Lower lobe of right lung (tissue), 2 donors: ENCODE measurements at places on chromosomes 1 and 21. TPM values are rescaled to one million over a fixed set of nuclear protein-coding genes. Genes with fewer than 3 reads are reported as not detected.

- H3K27ac ChIP-seq, result no peak overlapping the region
- H3K4me1 ChIP-seq, result no peaks in the 10 kb centered on the region
- H3K36me3 ChIP-seq, result no peaks in the 10 kb centered on the region
- H3K4me3 ChIP-seq, result no peak overlapping the region
These were observed 182.0 kb downstream of the PLPP3 start for GRCh38 chr1:56397409-56397808.

DNA sequence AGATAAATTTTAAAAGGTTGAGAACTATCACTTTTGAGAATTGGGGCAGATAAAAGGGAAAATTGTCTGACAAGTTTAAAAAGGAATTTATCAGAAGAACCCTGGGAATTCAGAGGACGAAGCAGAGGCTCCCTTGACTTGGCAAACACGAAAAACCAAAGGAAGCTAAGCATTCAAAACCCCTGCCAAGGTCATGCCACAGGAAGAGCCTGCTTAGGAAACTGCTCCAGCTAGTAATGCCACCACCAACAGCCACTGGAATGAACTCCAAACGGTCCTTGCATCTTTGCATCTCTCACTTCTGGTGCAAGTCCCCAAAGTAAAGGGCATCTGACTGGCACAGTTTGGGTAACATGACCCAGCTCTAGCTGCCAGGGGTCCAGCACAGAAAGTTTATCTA is 7.2 kb downstream of the GPBP1L1 start:
- peaks cover 94% of the 10 kb centered on the region for H3K4me1 ChIP-seq
- H3K27me3 ChIP-seq, result no peaks in the 10 kb centered on the region
- no peak overlapping the region for H3K4me3 ChIP-seq
- no peak for DNase-seq
- H3K27ac ChIP-seq, result no peak overlapping the region

DNA sequence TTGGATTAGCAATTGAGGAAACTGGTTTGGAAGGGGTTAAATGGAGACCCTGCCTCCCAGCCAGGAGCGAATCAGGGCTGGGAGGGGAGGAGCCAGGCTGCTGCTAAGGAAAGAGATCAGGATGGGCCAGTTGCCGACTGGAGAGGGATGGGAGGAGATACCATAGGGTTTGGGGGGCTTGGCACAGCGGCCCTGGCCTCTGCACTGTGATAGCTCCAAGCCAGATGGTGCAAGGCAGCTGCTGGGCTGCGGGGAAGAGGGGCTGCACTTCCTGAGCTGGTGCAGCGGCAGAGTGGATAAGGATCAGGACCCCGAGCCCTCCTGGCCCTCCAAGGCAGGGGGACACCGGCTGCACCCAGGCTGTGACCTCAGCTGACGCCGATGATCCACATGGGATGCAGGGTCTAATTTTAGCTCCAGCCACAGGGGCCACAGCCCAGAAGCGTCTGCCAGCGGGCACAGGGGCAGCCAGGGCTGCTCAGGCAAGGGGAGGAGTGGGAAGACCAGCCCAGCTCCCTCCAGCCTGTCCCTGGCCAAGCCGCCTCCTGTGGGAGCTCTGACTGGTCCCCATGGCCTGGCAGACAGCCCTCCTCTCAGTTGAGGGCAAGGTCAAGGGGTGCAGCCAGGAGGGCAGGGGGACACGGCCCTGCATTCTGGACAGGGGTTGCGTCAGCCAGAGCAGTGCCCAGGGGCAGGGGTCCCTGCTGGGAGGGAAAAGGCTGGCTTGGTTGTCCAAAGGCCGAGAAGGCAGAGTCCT is at the start of gene EXTL1:
TSS of gene EXTL1 (plus strand) at position 129 of the 757 bp plus-strand sequence. CDS start 872 bp downstream, outside the sequence.
- peaks cover 7% of the 10 kb centered on the region for H3K4me1 ChIP-seq
- H3K27me3 ChIP-seq, result no peaks in the 10 kb centered on the region
- DNase-seq, result no peak
- peak within 1 kb of the TSS; percentile 18 for H3K27ac ChIP-seq
- peak within 1 kb of the TSS; percentile 34 for H3K4me3 ChIP-seq

GRCh38 chr1:183180634-183181056 is 5.4 kb upstream of the LAMC2 start:
- H3K27ac ChIP-seq, result peak overlapping the region; percentile 5
- no peaks in the 10 kb centered on the region for H3K36me3 ChIP-seq
- no peaks in the 10 kb centered on the region for H3K27me3 ChIP-seq
- DNase-seq, result no peak
- H3K4me3 ChIP-seq, result no peak overlapping the region

DNA sequence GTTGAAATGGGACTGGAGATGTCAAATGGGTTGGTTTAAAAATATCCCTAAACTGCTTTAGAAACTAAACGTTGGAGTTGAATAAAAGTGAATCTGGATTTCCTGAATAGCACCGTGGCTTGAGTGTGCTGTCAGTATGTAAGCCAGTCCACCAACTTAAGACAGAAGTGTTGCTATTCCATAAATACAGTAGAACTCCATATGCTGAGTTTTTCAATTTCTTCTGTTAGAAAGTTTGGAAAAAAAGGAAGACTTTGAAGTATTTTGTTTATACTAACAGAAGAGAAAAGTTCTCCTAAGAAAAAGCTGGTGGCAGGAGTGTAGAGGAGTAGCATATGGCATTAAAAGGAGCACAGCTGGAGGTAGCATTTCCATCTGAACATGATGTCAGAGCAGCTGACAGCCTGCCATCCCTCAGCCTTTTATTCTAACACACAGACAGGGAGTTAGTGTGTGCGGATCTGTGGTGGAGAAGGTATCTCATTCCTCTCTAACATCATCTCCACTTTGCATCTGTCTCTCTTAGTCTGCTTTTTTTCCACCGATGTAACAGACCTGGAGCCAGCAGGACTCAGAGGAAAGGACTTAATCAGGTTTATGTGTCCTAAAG is at the start of gene ZBTB18:
TSS of gene ZBTB18 (plus strand) at position 449 of the 610 bp plus-strand sequence. CDS start at position 598, 149 bp downstream.
- H3K27ac ChIP-seq, result peak within 1 kb of the TSS; percentile 79
- peak within 1 kb of the TSS; percentile 75 for H3K4me3 ChIP-seq
- peaks cover 21% of the 10 kb centered on the region for H3K36me3 ChIP-seq
- no peaks in the 10 kb centered on the region for H3K27me3 ChIP-seq
- H3K4me1 ChIP-seq, result peaks cover 30% of the 10 kb centered on the region
- no peak for DNase-seq

- no peak for DNase-seq
- H3K4me3 ChIP-seq, result no peak overlapping the region
- H3K27me3 ChIP-seq, result no peaks in the 10 kb centered on the region
- no peaks in the 10 kb centered on the region for H3K36me3 ChIP-seq
- H3K27ac ChIP-seq, result no peak overlapping the region
These were observed 24.9 kb downstream of the PCAT6 start for GRCh38 chr1:202835548-202836072.

DNA sequence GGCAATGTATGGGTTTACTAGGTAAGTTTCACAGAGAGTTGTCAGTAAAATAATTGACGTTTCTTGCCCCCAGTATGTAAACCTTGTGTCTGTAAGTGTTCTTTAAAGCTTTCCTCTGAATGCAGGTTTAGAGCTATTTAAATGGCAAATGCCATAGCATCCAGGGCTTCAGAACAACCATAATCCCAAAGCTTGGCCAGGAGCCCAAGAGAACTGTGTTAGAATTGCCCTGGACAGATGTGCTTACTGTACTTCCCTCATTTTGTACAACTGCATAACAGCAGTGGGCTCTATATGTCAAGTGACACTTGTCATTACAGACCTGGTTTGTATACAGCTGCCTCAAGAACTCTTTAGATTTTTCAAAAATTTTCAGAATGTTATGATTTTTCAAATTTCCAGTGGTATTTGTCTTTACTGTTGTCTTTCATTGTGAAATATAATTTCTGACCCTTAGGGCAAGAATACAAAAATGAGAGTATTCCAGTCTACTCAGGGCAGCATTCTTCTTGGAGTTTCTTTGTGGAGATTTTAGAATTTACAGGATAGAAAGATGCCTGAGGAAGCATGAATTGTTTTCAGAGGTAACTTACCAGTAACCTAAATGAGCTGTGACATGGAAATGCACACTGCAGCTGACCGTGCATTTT is 136.9 kb upstream of the L1TD1 start:
- no peak overlapping the region for H3K4me3 ChIP-seq
- H3K36me3 ChIP-seq, result no peaks in the 10 kb centered on the region
- no peaks in the 10 kb centered on the region for H3K27me3 ChIP-seq
- no peak for DNase-seq
- no peaks in the 10 kb centered on the region for H3K4me1 ChIP-seq
- no peak overlapping the region for H3K27ac ChIP-seq

GRCh38 chr1:25587290-25587689 is 29.3 kb upstream of the MAN1C1 start:
- DNase-seq, result no peak
- H3K4me3 ChIP-seq, result no peak overlapping the region
- H3K27ac ChIP-seq, result no peak overlapping the region
- peaks cover 31% of the 10 kb centered on the region for H3K4me1 ChIP-seq

GRCh38 chr1:154420961-154421924 is 16.1 kb downstream of the IL6R start:
- peak; percentile 44 for DNase-seq
- H3K27ac ChIP-seq, result peak overlapping the region; percentile 87
- no peak overlapping the region for H3K4me3 ChIP-seq
- peaks cover 82% of the 10 kb centered on the region for H3K4me1 ChIP-seq

DNA sequence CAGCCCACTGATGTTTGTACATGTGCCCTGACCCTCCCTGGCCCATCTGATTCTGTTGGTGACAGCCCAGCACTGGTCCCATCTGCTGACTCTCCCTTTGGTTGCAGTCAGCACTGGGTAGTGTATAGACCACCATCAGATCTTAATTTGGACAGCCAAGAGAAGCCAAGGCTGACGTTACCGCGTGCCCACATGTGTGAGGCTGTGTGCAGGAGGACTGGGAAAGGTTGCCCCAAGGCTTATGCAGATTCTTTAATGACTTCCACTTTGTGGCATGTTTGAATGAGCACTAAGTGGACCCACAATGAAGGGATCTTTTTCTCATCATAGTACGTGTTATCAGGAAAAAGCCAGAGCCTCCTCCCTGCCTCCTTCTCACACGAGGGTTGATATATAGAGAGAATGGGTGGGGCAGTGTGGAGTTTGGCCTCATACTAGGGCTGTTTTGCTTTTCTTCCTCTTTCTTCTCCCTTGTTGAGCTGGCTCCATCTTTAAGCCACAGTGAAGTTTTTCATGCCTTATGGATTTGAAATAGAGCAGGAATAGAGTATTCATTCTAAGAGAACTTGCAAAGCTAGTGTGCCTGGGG is 93.5 kb downstream of the NAV1 start:
- no peak overlapping the region for H3K4me3 ChIP-seq
- H3K27ac ChIP-seq, result no peak overlapping the region
- no peaks in the 10 kb centered on the region for H3K36me3 ChIP-seq
- H3K4me1 ChIP-seq, result peaks cover 58% of the 10 kb centered on the region
- no peak for DNase-seq
- no peaks in the 10 kb centered on the region for H3K27me3 ChIP-seq

DNA sequence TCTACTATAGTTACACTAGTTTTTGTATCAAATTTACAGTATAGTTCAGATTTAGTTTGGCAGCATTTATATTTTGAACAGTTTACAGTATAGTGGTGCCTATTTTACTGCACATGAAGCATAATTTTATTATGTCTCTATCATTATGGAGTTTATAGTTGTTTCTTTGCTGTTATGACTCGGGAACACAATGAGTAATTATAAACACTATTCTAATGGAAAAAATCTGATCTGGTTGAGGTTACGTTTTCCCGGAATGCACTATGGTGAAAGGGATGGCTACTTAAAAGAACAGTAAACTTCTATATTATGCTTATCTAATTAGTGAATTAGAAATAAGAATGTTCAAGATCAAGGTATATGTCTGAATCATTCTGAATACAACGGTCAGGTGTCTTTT is 10.6 kb downstream of the LCA5L start:
- H3K36me3 ChIP-seq, result no peaks in the 10 kb centered on the region
- H3K27me3 ChIP-seq, result no peaks in the 10 kb centered on the region
- no peak overlapping the region for H3K27ac ChIP-seq
- H3K4me1 ChIP-seq, result no peaks in the 10 kb centered on the region
- H3K4me3 ChIP-seq, result no peak overlapping the region

DNA sequence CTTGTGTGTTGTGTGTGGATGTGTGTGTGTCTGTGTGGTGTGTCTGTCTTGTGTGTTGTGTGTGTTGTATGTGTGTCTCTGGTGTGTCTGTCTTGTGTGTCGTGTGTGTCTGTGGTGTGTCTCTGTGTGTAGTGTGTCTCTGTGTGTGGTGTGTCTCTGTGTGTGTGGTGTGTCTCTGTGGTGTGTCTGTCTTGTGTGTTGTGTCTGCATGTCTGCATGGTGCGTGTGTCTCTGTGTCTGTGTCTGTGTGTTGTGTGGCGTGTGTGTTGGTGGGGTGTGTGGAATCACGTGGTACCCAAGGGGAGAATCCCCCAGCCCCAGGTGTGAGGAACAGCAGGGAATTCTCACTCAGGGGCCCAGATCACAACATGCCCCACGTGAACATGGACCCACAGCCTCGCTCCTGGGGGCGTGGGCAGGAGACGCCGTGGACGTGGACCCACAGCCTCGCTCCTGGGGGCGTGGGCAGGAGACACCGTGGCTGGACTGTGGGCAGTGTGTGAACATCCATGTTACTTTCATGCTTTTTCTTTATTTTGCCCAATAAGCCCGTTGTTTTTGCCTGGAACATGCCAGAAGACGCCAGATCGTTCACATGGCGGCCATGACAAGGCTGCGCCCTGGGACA is 67.8 kb downstream of the SLC19A1 start:
- DNase-seq, result no peak
- H3K4me3 ChIP-seq, result no peak overlapping the region
- peaks cover 25% of the 10 kb centered on the region for H3K36me3 ChIP-seq
- H3K27ac ChIP-seq, result no peak overlapping the region
- no peaks in the 10 kb centered on the region for H3K27me3 ChIP-seq

- peak overlapping the region; percentile 20 for H3K27ac ChIP-seq
- no peaks in the 10 kb centered on the region for H3K27me3 ChIP-seq
- peaks cover 87% of the 10 kb centered on the region for H3K4me1 ChIP-seq
- H3K36me3 ChIP-seq, result no peaks in the 10 kb centered on the region
These were observed 10.1 kb upstream of the ADORA3 start for GRCh38 chr1:111513410-111514020.

- no peak overlapping the region for H3K4me3 ChIP-seq
- H3K27me3 ChIP-seq, result no peaks in the 10 kb centered on the region
- no peaks in the 10 kb centered on the region for H3K4me1 ChIP-seq
These were observed 33.0 kb upstream of the TP53BP2 start for GRCh38 chr1:223878598-223879325.

DNA sequence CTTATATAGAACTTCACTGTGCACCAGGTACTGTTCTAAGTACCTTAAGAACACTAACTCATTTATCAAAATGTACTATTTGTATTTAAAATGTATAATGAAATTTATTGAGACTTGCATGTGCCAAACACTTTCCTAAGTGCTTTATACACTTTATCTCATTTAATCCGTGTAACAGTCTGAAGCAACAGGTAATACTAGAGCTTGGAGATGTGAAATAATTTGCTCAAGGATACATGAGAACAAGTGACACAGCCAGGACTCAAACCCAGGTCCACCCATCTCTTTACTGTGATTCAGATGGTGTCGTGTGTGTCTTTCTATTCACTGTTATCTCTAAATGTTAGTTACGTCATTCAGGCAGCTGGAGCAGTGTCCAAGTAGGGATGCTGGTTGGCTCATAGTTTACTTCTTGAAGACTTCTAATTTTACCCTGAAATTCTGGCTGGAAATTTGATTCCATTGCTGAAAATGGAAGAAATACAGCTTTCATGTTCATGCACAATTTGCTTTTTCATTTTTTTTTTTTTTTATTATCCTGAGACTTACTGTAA is 169.7 kb upstream of the UBE2U start:
- H3K36me3 ChIP-seq, result no peaks in the 10 kb centered on the region
- H3K4me1 ChIP-seq, result peaks cover 7% of the 10 kb centered on the region
- H3K27ac ChIP-seq, result no peak overlapping the region
- no peak overlapping the region for H3K4me3 ChIP-seq

Gene SH2D1B
- 1.9 TPM for total RNA-seq

Gene GJB3
- 0.80 TPM for total RNA-seq

Gene VWA5B1
- total RNA-seq, result 0.30 TPM

Gene VHLL
- total RNA-seq, result not detected

Gene LRRIQ3
- total RNA-seq, result 0.65 TPM

Gene TSACC
- total RNA-seq, result not detected

Gene AMY1A
- 5.8 TPM for total RNA-seq

Gene AQP10
- total RNA-seq, result 0.47 TPM
